Endodermal cell (in vitro differentiated cells): ENCODE measurements at places on chromosomes 7 and 10. TPM values are rescaled to one million over a fixed set of nuclear protein-coding genes. Genes with fewer than 3 reads are reported as not detected.

GRCh38 chr10:7889947-7890542 is 71.7 kb downstream of the TAF3 start:
- DNase-seq, result no peak

DNA sequence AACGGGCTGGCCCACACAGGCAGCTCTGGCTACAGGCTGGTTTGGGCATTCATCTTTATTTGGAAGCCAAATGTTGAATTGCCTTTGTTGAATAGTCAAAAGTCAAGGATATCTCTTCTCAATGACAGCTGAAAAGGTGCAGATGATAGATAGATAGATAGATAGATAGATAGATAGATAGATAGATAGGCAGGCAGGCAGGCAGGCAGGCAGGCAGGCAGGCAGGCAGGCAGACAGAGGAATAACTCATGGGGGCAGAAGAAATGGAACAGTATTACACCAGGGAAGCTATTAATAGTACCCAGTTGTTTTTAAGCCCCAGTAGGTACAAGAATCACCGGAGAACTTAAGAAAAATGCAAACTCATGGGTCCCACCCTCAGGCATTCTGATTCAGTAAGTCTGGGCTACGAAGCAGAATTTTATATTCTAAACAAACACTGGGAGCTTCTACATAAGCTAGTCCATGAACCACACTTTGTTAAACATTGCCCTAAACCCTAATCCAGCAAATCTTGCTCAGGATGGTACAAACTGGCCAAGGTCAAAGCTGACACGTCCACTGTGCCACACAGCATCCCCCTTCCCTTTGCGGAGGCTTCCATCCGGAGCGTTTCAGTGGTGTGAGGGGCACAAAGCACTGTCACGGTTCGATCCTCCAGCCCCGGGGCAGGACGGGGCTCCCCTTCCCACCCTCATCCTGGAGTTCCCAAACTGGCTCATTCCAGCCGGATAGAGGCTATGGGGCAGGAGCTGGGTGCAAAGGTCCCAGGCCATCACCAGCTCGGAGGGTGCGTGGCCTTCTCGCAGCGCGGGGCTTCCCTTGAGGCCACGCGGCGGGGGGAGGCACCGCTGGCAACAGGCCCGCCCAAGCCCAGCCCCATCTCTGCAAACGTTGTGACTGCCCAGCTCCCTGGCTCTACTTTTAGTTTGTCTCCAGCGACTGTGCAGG is 6.7 kb downstream of the PRKAG2 start:
- no peak for DNase-seq

GRCh38 chr10:55233090-55233489 is 432.1 kb upstream of the PCDH15 start:
- no peak for DNase-seq

DNA sequence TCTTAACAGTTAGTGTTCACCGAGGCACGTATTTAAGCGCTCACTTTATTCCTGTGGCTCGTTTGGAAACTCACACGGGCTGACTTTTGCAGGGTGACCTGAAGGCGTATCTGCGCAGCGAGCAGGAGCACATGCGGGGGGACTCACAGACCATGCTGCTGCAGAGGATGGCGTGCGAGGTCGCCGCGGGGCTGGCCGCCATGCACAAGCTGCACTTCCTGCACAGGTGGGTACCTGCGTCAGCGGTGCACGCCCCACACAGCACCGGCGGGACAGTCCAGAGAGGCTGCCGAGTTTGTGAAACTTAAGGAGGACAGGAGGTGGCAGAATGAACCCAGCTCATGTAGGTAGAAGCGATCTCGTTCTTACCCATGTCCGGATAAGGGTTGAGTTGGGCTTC is 39.8 kb upstream of the BHLHA15 start:
- no peak for DNase-seq

DNA sequence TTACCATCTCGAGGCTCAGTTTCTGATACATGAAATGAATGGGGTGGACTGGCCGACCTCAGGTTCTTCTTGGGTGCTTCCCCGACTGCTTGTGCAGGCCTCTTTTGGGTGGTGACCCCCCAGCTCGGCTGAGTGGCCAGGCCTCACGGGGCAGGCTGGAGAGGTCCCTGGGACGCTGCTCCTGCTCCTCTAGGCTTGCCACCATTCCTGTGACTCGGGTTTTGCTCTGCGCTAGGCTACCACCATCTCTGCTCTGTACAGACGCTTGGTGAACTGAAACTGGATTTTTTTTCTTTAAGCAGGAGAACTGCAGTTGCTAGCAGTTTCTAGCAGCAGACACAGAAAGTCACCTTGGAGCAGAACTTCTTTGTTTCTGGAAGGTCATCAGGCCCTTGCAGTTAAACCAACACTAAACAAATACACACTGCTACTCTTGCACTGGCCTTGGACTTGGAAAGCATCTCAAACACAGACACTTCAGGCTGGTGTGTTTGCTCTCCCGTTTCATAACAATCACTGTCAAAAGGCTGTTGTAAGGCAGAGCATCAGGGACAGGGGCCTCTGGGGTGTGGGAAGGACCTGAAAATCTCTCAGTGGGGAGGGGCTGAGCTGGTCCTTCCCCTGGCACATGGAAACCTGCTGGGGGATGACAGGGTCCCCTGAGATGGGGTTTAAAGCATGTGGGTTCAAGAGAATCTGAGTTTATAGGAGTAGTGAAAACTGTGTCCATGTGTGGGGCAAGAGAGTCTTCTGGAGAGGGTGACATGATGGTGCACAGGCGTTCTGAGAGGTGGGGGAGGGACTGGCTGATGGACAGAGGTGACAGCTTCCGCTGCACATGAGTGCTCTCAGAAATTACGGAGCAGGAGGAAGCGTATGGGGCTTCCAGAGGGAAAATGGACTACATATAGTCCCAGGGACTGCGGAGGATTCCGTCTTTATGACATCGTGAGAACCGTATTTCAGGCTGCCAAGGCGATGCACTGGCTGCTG is 35.0 kb upstream of the GIMAP8 start:
- peak; percentile 34 for DNase-seq

DNA sequence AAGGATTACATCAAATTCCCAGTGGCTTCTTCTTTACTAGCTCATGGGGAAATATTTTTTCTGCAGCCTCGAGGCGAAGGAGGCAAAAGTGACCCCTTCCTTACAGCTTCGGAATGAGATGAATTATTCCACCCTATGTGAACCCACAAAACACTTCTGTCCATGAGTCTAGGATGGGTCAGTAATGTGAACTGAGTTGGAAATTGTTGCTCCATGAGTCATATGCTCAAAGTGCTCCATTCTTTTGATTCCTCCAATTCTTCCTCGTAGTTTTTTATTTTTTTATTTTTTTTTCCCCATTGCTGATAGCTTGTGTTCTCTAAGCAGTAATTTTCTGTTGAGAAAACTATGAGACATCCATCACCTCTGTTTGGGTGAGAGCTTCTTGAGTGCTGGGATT is 31.7 kb upstream of the FAM204A start:
- no peak for DNase-seq

GRCh38 chr10:6457376-6457775 is 122.7 kb downstream of the PRKCQ start:
- no peak for DNase-seq

DNA sequence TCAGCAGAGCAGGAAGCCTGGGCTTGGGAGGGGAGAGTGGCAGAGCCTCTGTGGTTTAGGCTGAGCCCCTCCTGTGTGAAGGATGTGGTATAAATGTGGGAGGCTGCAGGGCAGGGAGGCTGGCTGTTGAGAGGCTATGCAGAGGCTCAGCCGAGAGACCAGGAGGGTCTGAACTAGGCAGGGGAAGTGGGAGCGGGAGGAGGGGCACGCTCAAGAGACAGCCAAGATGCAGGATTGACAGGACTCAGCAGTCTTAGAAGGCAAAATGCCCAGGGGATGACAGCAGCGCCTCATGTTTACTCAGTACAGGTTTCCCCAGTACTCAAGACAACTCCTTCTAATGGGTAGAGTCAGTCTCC is 24.3 kb downstream of the BTBD16 start:
- DNase-seq, result no peak

GRCh38 chr10:110840225-110840922 is 31.4 kb upstream of the PDCD4 start:
- no peak for DNase-seq

- no peak for DNase-seq
Measured at GRCh38 chr10:5654218-5654755, 12.1 kb downstream of the ASB13 start.

DNA sequence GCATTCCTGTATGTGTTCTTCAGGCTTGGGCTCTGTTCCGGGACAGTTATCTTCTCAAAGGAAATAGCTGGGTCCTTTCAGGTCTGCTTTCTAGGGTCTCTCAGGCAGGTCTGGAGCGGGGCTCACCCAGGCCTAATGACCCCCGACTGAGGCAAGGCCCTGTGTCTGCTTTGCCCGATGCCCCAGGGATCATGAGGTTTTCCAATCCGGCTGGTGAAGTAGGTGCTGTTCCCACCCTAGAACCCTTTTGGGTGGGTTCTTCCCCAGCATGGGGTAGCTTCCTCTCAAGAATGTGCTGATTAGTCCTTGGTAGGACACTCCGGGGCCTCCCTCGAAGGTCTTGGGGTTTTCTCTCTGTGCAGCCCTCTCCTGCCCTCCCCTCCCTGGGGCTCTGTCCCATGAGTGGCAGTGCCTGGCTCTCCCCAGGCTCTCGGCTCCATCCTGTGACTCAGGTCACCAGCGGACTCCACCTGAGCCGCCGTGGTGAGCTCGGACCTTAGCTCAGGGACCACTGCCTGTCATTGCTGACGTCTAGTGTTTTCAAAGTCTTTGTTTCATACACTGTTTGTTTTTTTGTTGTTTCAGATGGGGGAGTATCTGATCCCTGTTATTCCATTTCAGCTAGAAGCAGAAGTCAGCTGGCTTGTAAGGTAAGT is 71.0 kb upstream of the NKX6-2 start:
- DNase-seq, result peak; percentile 31

GRCh38 chr10:129438024-129438423 is 29.0 kb upstream of the MGMT start:
- DNase-seq, result no peak

- DNase-seq, result no peak
Measured at GRCh38 chr7:66211429-66211828, 6.3 kb downstream of the TPST1 start.

The PYROXD2 gene
- total RNA-seq, result 6.7 to 9.5 TPM (median 7.5 TPM) in 3 replicates

The TMEM140 gene
- not detected in 2 replicates for total RNA-seq

The AKR1B15 gene
- total RNA-seq, result not detected in 2 replicates

The ACBD7 gene
- total RNA-seq, result 8.5 and 8.7 TPM in 2 replicates

The UCN3 gene
- not detected in 2 replicates for total RNA-seq

The LRMDA gene
- total RNA-seq, result 1.7 and 1.9 TPM in 2 replicates

The CDNF gene
- 0.61 and 1.2 TPM in 2 replicates for total RNA-seq

The KIF11 gene
- total RNA-seq, result 29.7 to 57.3 TPM (median 55.7 TPM) in 3 replicates

The FAM13C gene
- 2.7 and 3.7 TPM in 2 replicates for total RNA-seq

The ALOX5 gene
- total RNA-seq, result 0.63 and 1.1 TPM in 2 replicates

The MAT1A gene
- total RNA-seq, result 0.09 to 0.58 TPM (median 0.27 TPM) in 3 replicates

The GRB10 gene
- total RNA-seq, result 53.7 to 81.2 TPM (median 71.9 TPM) in 3 replicates
